Stimulated activated CD8-positive, alpha-beta memory T cell treated with anti-CD3 and anti-CD28 coated beads, Interleukin-4, amount 100 ng/mL, for 1 hour (primary cell): ENCODE measurements at places on chromosomes 2 and 18.

- DNase-seq = no peak
Measured at GRCh38 chr18:80176334-80177073, 67.4 kb downstream of the ADNP2 start.

DNA sequence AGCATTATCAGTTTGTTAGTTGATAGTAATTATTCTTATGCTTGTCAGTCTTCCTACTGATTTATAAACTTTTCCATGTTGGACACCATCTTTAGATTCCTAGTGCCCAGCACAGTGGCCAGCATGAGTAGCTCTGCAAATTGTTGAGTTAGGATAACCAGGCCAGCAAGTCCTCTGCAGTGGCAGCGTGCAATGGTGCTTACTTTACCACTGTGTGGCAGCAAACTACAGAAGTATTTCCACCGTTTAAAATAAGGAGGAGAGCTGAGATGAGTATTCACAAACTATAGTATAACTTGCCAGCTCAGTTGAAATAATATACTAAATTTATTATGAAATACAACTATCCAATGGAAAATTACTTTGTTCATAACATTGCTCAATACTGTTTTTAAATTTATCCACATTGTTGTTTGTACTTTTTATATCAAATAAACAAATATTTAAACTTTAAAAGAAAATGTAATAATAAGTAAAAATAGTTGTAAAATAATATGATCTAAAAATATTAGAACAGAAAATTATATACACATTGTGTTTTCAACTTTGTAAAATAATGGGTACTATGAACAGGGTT is 9.3 kb upstream of the THADA start:
- no peak for DNase-seq

GRCh38 chr2:24513281-24514071 is 22.4 kb downstream of the NCOA1 start:
- DNase-seq = no peak

DNA sequence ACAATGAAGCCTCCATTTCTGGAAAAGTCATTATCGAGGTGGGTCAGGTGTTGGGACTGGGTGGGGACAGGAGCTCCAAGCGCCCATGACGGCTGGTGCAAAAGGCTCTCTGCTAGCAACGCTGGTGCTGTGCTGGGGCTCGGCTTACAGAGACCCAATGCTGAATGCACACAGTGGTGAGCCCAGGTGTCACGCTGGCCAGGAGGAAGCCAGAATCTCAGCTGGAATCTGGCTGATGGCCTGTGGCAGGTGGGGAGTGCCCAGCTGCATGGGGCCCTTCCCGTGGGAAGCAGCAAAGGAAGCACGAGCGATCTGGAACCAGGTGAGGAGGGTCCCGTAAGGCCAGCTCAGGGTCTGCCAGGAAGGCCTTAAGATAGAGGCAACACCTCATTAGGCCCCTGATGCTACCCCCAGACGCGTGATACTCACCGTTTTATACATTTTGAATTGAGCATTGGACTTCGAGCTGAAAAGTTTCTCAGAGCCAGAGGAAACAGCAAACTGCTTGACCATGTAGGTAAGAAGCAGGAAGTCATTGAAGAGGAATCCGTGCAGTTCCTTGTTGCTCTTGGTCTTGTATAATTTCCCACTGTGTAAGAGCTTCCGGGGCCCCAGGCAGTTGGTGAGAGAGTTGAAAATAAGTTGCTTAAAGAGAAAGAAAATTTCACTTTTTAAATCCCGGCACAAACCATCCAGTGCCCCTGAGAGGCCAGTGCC is 34.7 kb downstream of the FAM228A start:
- no peak for DNase-seq

GRCh38 chr18:60215432-60215831 is 157.1 kb downstream of the MC4R start:
- no peak for DNase-seq
